ENCODE measurements at places on chromosomes 16 and 17. TPM values are rescaled to one million over a fixed set of nuclear protein-coding genes. Genes with fewer than 3 reads are reported as not detected.

- peaks cover 12% of the 10 kb centered on the region for H3K4me1 ChIP-seq
- H3K27me3 ChIP-seq, result peaks cover 51% of the 10 kb centered on the region
- no peak overlapping the region for H3K27ac ChIP-seq
- H3K4me3 ChIP-seq, result no peak overlapping the region
- DNase-seq, result no peak
These were observed 11.8 kb upstream of the TEKT1 start for GRCh38 chr17:6843241-6843880.

GRCh38 chr17:32568705-32569104 lies 81.9 kb downstream of the CDK5R1 start:
- H3K4me3 ChIP-seq, result no peak overlapping the region
- H3K36me3 ChIP-seq, result no peaks in the 10 kb centered on the region
- no peaks in the 10 kb centered on the region for H3K27me3 ChIP-seq
- no peak for DNase-seq
- H3K27ac ChIP-seq, result no peak overlapping the region

- no peaks in the 10 kb centered on the region for H3K27me3 ChIP-seq
- no peaks in the 10 kb centered on the region for H3K36me3 ChIP-seq
- no peaks in the 10 kb centered on the region for H3K4me1 ChIP-seq
- H3K27ac ChIP-seq, result no peak overlapping the region
- no peak for DNase-seq
These were observed 368.4 kb upstream of the CDH11 start for GRCh38 chr16:65490286-65490685.

- no peaks in the 10 kb centered on the region for H3K36me3 ChIP-seq
- peaks cover 2% of the 10 kb centered on the region for H3K27me3 ChIP-seq
- H3K27ac ChIP-seq, result no peak overlapping the region
- no peak for DNase-seq
- no peaks in the 10 kb centered on the region for H3K4me1 ChIP-seq
These were observed 162.6 kb upstream of the XYLT1 start for GRCh38 chr16:17633181-17633951.

GRCh38 chr17:79000396-79001189 lies 9.0 kb downstream of the CANT1 start:
- peaks cover 43% of the 10 kb centered on the region for H3K36me3 ChIP-seq
- no peak for DNase-seq
- H3K27me3 ChIP-seq, result no peaks in the 10 kb centered on the region
- no peak overlapping the region for H3K27ac ChIP-seq
- H3K4me1 ChIP-seq, result peaks cover 9% of the 10 kb centered on the region

MT1G gene
- 24.5 TPM for total RNA-seq

GRCh38 chr16:85500220-85500619 lies 112.9 kb upstream of the GSE1 start:
- H3K27me3 ChIP-seq, result no peaks in the 10 kb centered on the region
- no peaks in the 10 kb centered on the region for H3K36me3 ChIP-seq
- no peak overlapping the region for H3K27ac ChIP-seq
- H3K4me1 ChIP-seq, result no peaks in the 10 kb centered on the region
- DNase-seq, result no peak
- no peak overlapping the region for H3K4me3 ChIP-seq

OMG gene
- total RNA-seq, result 0.35 TPM

DNA sequence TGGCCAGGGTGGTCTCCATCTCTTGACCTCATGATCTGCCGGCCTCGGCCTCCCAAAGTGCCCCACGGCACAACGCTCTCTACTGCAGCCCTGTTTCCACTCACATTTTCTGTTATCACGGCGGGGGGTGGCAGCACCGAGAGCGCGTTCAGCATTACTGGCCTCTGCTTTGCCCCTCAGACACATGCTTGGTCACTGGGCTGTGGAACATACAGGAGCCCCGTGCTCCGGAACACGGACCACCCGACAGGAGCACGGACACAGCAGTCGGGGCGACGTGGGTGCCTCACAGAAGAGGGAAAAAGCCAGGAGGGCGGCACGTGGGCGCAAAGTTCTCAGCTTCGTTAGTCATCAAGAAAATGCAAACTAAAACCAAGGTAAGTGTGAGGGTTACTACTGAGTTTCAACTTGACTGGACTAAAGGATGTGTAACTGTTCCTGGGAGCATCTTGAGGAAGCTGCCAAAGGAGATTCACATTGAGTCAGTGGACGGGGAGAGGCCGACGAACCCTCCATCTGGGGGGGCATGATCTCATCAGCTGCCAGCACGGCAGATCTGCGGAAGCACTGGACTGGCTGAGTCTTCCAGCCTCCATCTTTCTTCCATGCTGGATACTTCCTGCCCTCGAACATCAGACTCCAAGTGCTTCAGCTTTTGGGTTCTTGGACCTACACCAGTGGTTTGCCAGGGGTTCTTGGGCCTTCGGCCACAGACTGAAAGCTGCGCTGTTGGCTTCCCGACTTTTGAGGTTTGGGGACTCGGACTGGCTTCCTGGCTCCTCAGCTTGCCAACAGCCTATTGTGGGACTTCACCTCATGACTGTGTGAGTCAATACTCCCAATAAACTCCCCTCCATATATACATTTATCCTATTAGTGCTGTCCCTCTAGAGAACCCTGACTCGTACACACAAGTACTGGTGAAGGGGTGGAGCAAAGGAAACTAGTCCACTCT lies 106.8 kb downstream of the ZNF778 start:
- H3K27me3 ChIP-seq, result no peaks in the 10 kb centered on the region
- peak overlapping the region; percentile 66 for H3K4me3 ChIP-seq
- peak overlapping the region; percentile 84 for H3K27ac ChIP-seq
- peaks cover 32% of the 10 kb centered on the region for H3K36me3 ChIP-seq
- DNase-seq, result peak; percentile 75

MYH8 gene
- not detected for total RNA-seq

- H3K4me3 ChIP-seq, result peak overlapping the region; percentile 100
- H3K4me1 ChIP-seq, result peaks cover 23% of the 10 kb centered on the region
- DNase-seq, result no peak
- H3K36me3 ChIP-seq, result peaks cover 48% of the 10 kb centered on the region
- H3K27ac ChIP-seq, result peak overlapping the region; percentile 92
- no peaks in the 10 kb centered on the region for H3K27me3 ChIP-seq
These were observed 2.1 kb downstream of the PSMB10 start for GRCh38 chr16:67934306-67935100.

GRCh38 chr17:52147872-52148271 lies 10.6 kb downstream of the CA10 start:
- peak overlapping the region; percentile 49 for H3K27ac ChIP-seq
- no peak overlapping the region for H3K4me3 ChIP-seq
- no peaks in the 10 kb centered on the region for H3K36me3 ChIP-seq
- peaks cover 15% of the 10 kb centered on the region for H3K4me1 ChIP-seq
- DNase-seq, result peak; percentile 59
- H3K27me3 ChIP-seq, result no peaks in the 10 kb centered on the region

UNC45B gene
- not detected for total RNA-seq

DNA sequence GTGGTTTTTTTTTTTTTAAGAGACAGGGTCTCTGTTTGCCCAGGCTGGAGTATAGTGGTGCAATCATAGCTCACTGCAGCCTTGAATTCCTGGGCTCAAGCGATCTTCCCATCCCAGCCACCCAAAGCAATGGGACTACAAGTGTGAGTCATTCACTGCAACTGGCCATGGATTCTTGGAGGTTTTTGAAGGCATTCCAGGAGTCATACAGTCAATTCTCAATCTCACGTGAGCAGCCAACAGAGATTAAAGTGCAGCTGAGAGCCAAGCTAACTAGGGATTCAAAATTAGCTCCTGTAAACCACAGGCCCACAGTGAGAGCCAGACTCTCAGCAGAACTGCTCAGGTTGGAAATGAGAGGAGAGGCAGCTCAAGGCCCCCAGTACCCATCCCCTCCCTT lies 30.2 kb downstream of the XPO6 start:
- peaks cover 62% of the 10 kb centered on the region for H3K36me3 ChIP-seq
- no peaks in the 10 kb centered on the region for H3K27me3 ChIP-seq
- peak overlapping the region; percentile 99 for H3K27ac ChIP-seq
- peaks cover 69% of the 10 kb centered on the region for H3K4me1 ChIP-seq
- no peak for DNase-seq

DNA sequence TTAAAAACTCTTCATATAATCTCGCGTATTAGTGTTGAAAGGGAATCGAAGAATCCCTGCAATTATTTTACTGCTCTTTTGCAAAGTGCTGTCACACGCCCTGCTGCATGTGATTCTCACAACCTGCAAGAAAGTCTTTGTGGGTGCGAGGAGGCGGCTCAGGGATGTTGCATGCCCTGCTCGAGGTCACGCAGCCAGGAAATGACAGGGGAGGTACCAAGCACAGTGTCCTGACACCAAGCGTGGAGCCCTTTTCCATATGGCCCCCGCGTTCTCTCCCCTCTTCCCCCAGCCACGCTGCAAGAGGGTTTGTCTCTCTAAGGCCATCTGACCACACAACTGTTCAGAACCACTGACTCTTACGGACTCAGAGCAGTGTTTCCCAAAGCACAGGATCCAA lies 37.6 kb downstream of the OR3A1 start:
- no peaks in the 10 kb centered on the region for H3K4me1 ChIP-seq
- H3K27ac ChIP-seq, result no peak overlapping the region
- H3K27me3 ChIP-seq, result no peaks in the 10 kb centered on the region
- peak; percentile 33 for DNase-seq

DNA sequence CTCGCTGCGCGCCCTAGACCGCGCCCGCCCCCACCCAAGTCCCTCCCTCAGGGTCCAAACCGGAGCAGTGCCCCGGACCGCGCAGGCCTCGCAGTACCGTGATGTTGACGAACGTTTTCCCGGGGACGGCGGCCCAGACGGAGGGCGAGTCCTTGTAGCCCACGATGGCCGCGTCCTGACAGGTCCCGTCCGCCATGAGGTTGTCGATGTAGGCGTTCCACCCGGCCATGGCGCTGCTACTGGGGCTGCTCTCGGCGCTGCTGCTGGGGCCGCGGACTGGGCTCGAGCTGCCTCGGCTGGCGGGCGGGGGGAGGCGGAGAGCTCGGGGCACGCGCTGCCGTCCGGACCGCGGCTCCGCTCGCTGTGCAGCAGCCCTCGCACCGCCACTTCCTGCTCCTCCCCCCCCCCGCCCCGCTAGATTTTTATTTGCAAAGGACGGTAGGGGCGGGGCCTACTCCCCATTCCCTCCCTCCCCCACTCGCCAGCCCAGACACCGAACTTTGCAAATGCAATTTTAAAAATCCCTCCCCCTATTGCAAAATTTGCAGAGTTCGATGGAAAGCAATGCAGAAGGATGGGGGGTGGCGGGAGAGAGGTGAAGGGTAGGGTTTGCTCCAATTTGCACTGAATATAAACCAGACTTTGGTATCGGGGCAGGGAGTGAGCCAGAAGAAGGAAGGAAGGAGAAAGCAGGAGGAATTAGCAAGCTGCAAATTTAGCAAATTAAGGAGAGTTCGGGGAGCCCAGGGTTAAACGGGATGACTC lies at the start of gene PFN1:
Gene PFN1 (minus strand): TSS at position 365 of the 765 bp plus-strand sequence. CDS start 136 bp downstream, at position 229.
- peak within 1 kb of the TSS; percentile 99 for H3K27ac ChIP-seq
- DNase-seq, result peak; percentile 95
- peaks cover 42% of the 10 kb centered on the region for H3K36me3 ChIP-seq
- H3K27me3 ChIP-seq, result no peaks in the 10 kb centered on the region

DNA sequence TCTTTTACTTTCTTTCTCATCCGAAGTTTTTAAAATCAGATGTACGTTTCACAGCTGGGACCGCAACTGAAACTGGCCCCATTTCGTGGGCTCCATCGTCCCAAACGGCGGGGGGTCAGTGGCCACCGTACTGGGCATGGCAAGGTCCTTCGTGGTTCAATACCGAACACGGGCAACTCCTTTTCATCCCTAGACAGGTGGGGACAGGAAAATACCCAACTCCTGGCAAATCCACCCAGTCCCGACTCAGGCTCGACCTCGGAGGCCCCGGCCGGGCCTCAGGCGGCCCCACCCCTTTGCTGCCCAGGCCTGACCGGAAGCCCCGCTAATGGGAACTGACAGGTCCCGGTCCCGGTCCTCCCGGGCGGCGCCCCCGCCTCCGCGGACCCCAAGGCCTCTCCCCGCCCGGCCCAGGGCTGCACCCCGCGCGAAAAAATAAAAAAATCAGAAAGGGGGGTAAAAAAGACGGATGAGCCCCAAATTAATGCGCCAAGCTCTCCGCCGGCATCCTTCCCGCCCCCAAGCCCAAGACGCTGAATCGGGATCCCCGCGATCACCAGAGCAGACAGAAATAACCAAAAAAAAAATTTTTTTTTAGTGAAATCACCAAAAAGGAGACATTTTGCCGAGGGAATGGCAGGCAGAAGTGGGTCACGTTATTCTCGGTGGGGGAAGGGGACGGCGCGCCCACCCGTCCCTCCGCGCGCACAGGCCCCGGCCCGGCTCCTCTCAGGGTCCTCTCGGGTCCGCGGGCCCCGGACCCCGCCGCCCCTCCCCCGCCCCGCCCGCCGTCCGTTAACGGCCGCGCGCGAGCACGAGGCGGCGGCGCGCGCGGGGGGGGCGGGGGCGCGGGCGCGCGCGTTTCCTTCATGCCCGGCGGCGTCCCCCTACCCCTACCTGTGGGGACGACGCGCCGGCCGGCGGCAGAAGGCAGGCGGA lies 562 bp downstream of the ZC3H7A start:
- peaks cover 37% of the 10 kb centered on the region for H3K36me3 ChIP-seq
- H3K27me3 ChIP-seq, result no peaks in the 10 kb centered on the region
- DNase-seq, result peak; percentile 82

DNA sequence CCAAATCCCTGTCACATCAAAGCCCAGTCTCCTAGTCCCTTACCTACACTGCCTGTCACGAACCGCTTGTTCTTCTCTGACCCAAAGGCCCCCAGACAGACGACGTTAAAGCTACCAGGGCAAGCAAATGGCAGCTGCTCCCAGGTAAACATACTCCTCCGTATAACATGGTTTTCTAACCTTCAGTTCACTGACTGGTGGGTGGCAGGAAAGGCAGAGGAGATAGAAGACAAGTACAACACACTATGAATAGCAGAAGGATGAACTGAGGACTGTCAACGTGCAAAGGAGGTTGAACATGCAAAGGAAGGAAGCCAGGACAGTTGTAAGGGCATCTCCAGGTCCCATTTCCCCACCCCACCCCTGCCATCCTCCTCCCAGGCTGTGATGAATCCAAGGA lies 449.8 kb downstream of the SHISA9 start:
- no peaks in the 10 kb centered on the region for H3K36me3 ChIP-seq
- no peaks in the 10 kb centered on the region for H3K27me3 ChIP-seq
- H3K4me3 ChIP-seq, result no peak overlapping the region
- no peaks in the 10 kb centered on the region for H3K4me1 ChIP-seq
- no peak overlapping the region for H3K27ac ChIP-seq
- no peak for DNase-seq

PDILT gene
- not detected for total RNA-seq

ABCC3 gene
- total RNA-seq, result not detected

DOC2B gene
- total RNA-seq, result 0.98 TPM

- no peak overlapping the region for H3K27ac ChIP-seq
- peaks cover 17% of the 10 kb centered on the region for H3K36me3 ChIP-seq
- H3K4me1 ChIP-seq, result peaks cover 29% of the 10 kb centered on the region
- no peaks in the 10 kb centered on the region for H3K27me3 ChIP-seq
- DNase-seq, result no peak
These were observed 4.5 kb downstream of the VMP1 start for GRCh38 chr17:59711936-59712335.

- no peaks in the 10 kb centered on the region for H3K36me3 ChIP-seq
- no peak overlapping the region for H3K4me3 ChIP-seq
- no peak for DNase-seq
- H3K27me3 ChIP-seq, result no peaks in the 10 kb centered on the region
- H3K4me1 ChIP-seq, result no peaks in the 10 kb centered on the region
These were observed 11.5 kb upstream of the TOX3 start for GRCh38 chr16:52558448-52558847.

Data from activated CD4-positive, alpha-beta T cell treated with anti-CD3 and anti-CD28 coated beads, Interleukin-2, amount 10 ng/mL, durations not matched to agents 24 days and 14 days (primary cell).